Activated CD8-positive, alpha-beta memory T cell treated with anti-CD3 and anti-CD28 coated beads for 4 hours (primary cell): ENCODE measurements at places on chromosomes 2 and 18.

GRCh38 chr2:236963631-236964182 is 122.0 kb upstream of the COPS8 start:
- no peak for DNase-seq

GRCh38 chr2:71082402-71083252 is 14.2 kb downstream of the NAGK start:
- no peak for DNase-seq

DNA sequence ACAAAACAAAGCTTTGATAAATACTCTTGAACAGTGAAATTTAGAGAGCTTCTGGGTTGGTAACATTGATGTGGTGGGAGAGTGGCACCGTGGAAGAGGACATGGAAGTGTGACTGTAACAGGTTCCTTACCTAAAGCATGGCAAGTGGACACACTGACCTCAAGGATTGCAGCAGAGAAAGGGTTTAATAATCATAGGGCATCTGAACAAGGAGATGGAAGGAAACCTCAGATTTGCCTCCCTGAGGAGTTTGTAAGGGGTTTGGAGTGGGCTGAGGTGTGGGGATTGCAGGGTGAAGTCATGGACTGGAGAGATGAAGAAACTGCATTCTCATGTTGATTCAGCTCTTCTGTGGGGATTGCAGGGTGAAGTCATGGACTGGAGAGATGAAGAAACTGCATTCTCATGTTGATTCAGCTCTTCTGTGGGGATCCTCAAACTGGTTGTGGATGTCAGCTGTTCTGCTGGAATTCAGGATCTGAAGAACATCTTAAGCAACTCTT is 83.8 kb upstream of the TLK1 start:
- DNase-seq = no peak

DNA sequence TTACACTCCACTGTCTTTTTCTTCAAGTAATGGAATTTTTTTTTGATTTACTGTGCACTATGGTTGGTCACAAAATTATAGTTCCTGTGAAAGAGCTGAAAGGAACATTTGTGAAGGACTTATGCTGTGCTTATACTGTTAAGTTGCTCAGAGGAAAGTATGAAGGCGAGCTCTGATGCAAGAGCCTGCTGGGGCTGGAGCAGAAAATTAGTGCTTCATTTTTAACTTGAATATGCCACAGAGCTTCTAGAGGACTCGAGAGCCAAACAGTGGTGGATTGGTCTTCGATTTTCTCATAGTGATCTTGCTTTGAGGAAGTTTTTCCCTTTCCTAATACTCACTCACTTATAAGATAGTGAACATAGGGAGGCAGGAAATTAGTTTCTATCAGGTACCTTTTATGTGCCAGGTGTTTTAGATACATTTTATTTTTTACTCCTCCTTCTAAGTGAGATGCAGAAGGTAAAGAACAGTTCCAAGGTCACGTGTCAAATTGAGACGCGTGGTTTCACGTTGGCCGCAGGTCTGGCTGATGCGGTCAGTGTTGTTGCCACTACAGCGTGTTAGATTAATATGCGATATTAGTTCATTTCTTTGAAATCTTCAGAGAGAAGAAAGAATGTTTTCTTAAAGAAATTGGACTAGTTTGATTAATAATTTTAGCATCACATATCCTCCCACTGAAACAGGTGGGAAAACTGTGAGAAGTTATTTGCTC is 20.2 kb downstream of the GATA6 start:
- DNase-seq = no peak

DNA sequence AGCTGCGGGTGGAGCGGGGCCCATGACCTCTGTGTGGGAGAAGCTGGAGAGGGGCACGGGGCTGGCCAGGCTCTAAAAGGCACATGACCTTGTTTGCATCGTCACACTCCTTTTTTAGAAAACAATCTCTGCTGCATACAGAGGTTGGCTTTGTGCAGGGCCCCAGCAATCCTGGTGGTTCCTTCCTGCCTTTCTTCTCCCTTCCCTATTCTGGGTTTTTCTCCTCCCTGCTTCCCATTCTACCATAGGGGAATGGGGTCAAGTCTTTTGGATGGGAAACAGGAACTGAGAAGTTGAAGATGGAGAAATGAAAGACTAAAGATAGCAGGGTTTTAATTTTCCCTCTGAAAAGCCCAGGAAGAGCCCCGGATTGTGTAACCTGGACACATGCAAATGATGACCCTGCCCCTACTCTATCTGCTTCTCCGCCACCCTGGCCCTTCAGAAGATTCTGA is 53.9 kb downstream of the ASAP2 start:
- no peak for DNase-seq

- no peak for DNase-seq
Measured at GRCh38 chr2:32064021-32064601, 755 bp downstream of the SPAST start.

DNA sequence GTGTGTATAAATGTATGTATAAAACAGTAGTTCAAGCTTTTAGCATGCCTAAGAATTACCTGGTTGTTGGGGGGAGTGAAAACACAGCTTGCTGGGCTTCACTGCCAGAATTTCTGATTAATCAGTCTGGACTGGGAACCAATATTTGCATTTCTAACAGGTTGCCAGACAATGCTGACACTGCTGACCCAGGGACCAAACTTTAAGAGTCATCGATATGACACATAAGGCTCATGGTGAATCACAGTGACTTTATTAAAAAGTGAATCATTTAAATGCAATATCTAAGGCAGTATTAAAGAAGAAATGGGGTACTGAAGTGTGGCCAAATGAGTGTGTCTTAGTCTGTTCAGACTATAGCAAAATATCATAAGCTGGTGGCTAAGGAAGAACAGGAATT is 195.9 kb upstream of the DTNA start:
- no peak for DNase-seq
